ENCODE measurements at places on chromosomes 1 and 21.

GRCh38 chr1:95115708-95116137 lies 1.4 kb upstream of the TLCD4 start:
- peak overlapping the region; percentile 64 for H3K4me3 ChIP-seq
- DNase-seq = no peak
- H3K27ac ChIP-seq = no peak overlapping the region
- no peaks in the 10 kb centered on the region for H3K36me3 ChIP-seq

- H3K27ac ChIP-seq = no peak overlapping the region
- H3K36me3 ChIP-seq = peaks cover 7% of the 10 kb centered on the region
- H3K4me1 ChIP-seq = peaks cover 5% of the 10 kb centered on the region
- DNase-seq = no peak
- no peak overlapping the region for H3K4me3 ChIP-seq
These were observed 73.7 kb downstream of the TOR3A start for GRCh38 chr1:179155615-179156014.

- no peaks in the 10 kb centered on the region for H3K36me3 ChIP-seq
- peaks cover 16% of the 10 kb centered on the region for H3K4me1 ChIP-seq
- no peak overlapping the region for H3K4me3 ChIP-seq
- H3K27me3 ChIP-seq = no peaks in the 10 kb centered on the region
- H3K27ac ChIP-seq = peak overlapping the region; percentile 1
These were observed 90.7 kb upstream of the WLS start for GRCh38 chr1:68322837-68323687.

DNA sequence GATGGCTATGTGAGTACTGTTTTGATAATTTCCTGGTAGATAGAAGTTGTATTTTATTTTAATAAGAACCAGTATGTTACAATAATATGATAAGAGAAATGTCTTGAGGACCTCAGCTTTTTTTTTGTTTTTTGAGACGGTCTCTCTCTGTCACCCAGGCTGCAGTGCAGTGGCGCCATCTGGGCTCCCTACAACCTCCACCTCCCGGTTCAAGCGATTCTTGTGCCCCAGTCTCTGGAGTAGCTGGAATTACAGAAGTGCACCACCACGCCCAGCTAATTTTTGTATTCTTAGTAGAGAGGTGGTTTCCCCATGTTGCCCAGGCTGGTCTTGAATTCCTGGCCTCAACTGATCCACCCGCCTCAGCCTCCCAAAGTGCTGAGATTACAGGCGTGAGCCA lies 968.1 kb upstream of the ADGRL4 start:
- no peak overlapping the region for H3K4me3 ChIP-seq
- no peak for DNase-seq
- no peaks in the 10 kb centered on the region for H3K27me3 ChIP-seq

GRCh38 chr1:36924282-36924811 lies 110.0 kb downstream of the GRIK3 start:
- DNase-seq = peak; percentile 88
- no peak overlapping the region for H3K4me3 ChIP-seq
- H3K36me3 ChIP-seq = no peaks in the 10 kb centered on the region
- H3K27me3 ChIP-seq = peaks cover 15% of the 10 kb centered on the region
- H3K4me1 ChIP-seq = peaks cover 6% of the 10 kb centered on the region

- H3K4me3 ChIP-seq = peak overlapping the region; percentile 59
- H3K27me3 ChIP-seq = peaks cover 89% of the 10 kb centered on the region
- H3K36me3 ChIP-seq = no peaks in the 10 kb centered on the region
- no peak for DNase-seq
- H3K4me1 ChIP-seq = peaks cover 5% of the 10 kb centered on the region
These were observed 1.7 kb downstream of the KCNK1 start for GRCh38 chr1:233615571-233615970.

DNA sequence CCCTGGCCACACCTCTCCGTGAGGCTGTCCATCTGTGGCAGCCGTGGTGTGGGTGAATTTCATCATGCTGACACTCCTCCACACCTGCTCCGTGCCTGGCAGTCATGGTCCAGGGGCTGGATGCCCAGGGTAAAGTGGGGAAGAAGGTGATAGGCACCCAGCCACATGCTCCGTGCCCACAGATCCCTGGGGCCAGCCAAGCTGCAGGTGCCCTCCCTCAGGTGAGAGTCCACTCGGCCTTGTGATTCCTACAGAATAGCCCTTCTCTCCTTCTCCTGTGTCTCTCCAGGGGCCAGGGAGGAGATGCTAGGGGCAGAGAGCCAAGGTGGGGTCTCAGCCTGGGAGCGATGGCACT lies 16.8 kb upstream of the POFUT2 start:
- peaks cover 7% of the 10 kb centered on the region for H3K27me3 ChIP-seq
- H3K27ac ChIP-seq = no peak overlapping the region
- no peaks in the 10 kb centered on the region for H3K36me3 ChIP-seq
- no peak overlapping the region for H3K4me3 ChIP-seq
- H3K4me1 ChIP-seq = peaks cover 38% of the 10 kb centered on the region

DNA sequence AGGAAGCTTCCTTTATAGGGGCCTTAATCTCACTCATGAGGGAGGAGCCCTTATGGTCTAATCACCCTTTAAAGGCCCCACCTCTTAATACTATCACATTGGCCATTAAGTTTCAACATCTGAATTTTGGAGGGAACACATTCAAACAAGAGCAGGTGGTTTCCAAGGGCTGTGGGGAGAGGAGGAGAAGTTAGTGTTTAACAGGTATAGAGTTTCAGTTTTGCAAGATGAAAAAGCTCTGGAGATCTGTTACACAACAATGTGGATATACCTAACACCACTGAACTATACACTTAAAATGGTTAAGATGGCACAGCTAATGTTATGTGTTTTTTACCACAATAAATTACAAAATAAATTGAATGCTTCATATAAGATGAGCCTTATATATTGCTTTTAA lies 113.4 kb upstream of the DNAH14 start:
- H3K36me3 ChIP-seq = no peaks in the 10 kb centered on the region
- H3K4me1 ChIP-seq = no peaks in the 10 kb centered on the region
- no peak overlapping the region for H3K4me3 ChIP-seq
- no peaks in the 10 kb centered on the region for H3K27me3 ChIP-seq

All from neural crest cell (in vitro differentiated cells).